ENCODE measurements at places on chromosomes 4 and X.

GRCh38 chrX:49915361-49916222 lies 6.8 kb upstream of the CLCN5 start:
- no peak overlapping the region for H3K27ac ChIP-seq
- no peaks in the 10 kb centered on the region for H3K27me3 ChIP-seq
- no peaks in the 10 kb centered on the region for H3K4me1 ChIP-seq
- peak; percentile 51 for DNase-seq
- H3K36me3 ChIP-seq, result no peaks in the 10 kb centered on the region
- no peak overlapping the region for H3K4me3 ChIP-seq

GRCh38 chrX:129768586-129769466 lies 10.9 kb upstream of the SASH3 start:
- no peak overlapping the region for H3K4me3 ChIP-seq
- no peaks in the 10 kb centered on the region for H3K36me3 ChIP-seq
- no peaks in the 10 kb centered on the region for H3K4me1 ChIP-seq
- H3K27ac ChIP-seq, result no peak overlapping the region

- no peak overlapping the region for H3K27ac ChIP-seq
- no peak for DNase-seq
- no peak overlapping the region for H3K4me3 ChIP-seq
Measured at GRCh38 chrX:119687661-119688413, 5.1 kb downstream of the SEPTIN6 start.

- H3K4me1 ChIP-seq, result no peaks in the 10 kb centered on the region
- H3K27ac ChIP-seq, result no peak overlapping the region
- peak; percentile 70 for DNase-seq
- no peaks in the 10 kb centered on the region for H3K27me3 ChIP-seq
- no peak overlapping the region for H3K4me3 ChIP-seq
Measured at GRCh38 chr4:168812806-168813205, 197.2 kb downstream of the CBR4 start.

DNA sequence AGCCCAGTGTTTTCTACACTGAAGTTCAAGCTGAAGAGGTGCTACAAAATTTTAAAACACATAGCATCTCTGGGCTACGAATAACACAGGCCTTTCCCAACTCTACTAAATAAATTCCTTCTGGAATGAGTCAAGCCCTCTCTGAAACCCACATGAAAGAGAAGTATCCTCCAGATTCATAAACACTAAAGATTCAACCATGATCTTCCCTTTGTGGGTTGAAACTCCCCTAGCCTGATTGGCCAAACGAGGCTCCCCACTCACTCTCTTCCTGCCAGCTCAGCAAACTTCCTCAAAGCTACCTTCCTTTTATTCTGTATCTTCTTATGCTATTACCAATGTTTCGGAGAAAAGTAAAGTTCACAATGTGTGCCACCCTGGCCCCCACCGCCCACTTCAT lies 95.4 kb downstream of the NKX6-1 start:
- no peak for DNase-seq
- no peaks in the 10 kb centered on the region for H3K27me3 ChIP-seq
- no peaks in the 10 kb centered on the region for H3K4me1 ChIP-seq
- no peak overlapping the region for H3K4me3 ChIP-seq

GRCh38 chrX:101370888-101371504 lies 15.0 kb downstream of the BTK start:
- no peak overlapping the region for H3K4me3 ChIP-seq
- no peaks in the 10 kb centered on the region for H3K4me1 ChIP-seq
- H3K27me3 ChIP-seq, result no peaks in the 10 kb centered on the region
- no peaks in the 10 kb centered on the region for H3K36me3 ChIP-seq
- no peak overlapping the region for H3K27ac ChIP-seq
- no peak for DNase-seq

- no peaks in the 10 kb centered on the region for H3K4me1 ChIP-seq
- no peak overlapping the region for H3K27ac ChIP-seq
- H3K27me3 ChIP-seq, result peaks cover 60% of the 10 kb centered on the region
- DNase-seq, result no peak
- H3K36me3 ChIP-seq, result no peaks in the 10 kb centered on the region
- H3K4me3 ChIP-seq, result no peak overlapping the region
Measured at GRCh38 chr4:173502282-173502681, 27.7 kb downstream of the HAND2 start.

GRCh38 chrX:77009691-77010090 lies 437.5 kb upstream of the FGF16 start:
- no peak overlapping the region for H3K4me3 ChIP-seq
- no peaks in the 10 kb centered on the region for H3K27me3 ChIP-seq
- no peak overlapping the region for H3K27ac ChIP-seq
- no peaks in the 10 kb centered on the region for H3K36me3 ChIP-seq
- H3K4me1 ChIP-seq, result no peaks in the 10 kb centered on the region
- DNase-seq, result no peak

GRCh38 chr4:158819942-158820786 lies 51.3 kb downstream of the FNIP2 start:
- DNase-seq, result no peak
- no peaks in the 10 kb centered on the region for H3K27me3 ChIP-seq
- no peak overlapping the region for H3K27ac ChIP-seq
- peaks cover 6% of the 10 kb centered on the region for H3K4me1 ChIP-seq
- no peaks in the 10 kb centered on the region for H3K36me3 ChIP-seq

- H3K36me3 ChIP-seq, result no peaks in the 10 kb centered on the region
- no peak overlapping the region for H3K27ac ChIP-seq
- no peak overlapping the region for H3K4me3 ChIP-seq
Measured at GRCh38 chr4:41792166-41792565, 43.6 kb upstream of the PHOX2B start.

DNA sequence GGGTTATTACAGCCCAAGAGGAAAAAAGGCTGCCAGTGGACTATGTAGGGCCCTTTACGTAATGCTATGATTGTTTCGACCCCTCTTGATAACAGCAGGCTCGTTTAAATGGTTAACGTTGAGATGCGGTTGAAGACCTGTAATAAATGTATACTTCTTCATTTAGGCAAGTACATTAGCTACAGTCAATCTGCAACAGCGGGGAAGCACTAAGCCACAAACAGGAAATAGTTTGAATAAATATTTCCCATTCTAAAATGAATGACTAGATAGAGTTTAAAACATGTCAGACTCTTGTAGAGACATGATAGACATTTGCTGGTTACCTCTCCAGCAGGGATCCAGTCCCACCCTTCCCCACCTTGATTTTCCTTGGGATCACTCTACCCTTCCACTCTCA lies 38.1 kb upstream of the STIM2 start:
- no peak overlapping the region for H3K27ac ChIP-seq
- H3K36me3 ChIP-seq, result no peaks in the 10 kb centered on the region
- no peaks in the 10 kb centered on the region for H3K27me3 ChIP-seq
- no peak for DNase-seq
- peaks cover 4% of the 10 kb centered on the region for H3K4me1 ChIP-seq

DNA sequence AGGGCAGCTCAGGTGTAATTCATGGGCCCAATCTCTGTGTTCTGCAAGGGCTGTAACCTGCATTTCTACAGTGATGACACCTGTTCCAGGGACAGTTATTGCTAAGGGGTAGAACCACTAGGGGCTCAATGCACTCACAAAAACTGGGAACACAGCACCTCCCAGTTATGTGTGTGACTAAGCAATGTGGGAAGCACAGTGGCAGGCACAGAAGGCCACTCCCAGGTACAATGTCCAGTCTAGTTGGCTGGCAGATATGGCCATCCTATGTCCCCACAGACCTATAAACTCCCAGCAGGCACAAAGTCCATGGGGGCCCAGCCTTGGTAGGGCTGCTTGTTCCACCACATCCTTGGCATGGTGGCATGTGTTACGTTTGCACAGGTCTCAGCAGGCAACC lies 25.7 kb downstream of the CXCL13 start:
- no peaks in the 10 kb centered on the region for H3K36me3 ChIP-seq
- H3K27me3 ChIP-seq, result no peaks in the 10 kb centered on the region
- H3K4me1 ChIP-seq, result no peaks in the 10 kb centered on the region
- DNase-seq, result no peak
- no peak overlapping the region for H3K27ac ChIP-seq
- no peak overlapping the region for H3K4me3 ChIP-seq

DNA sequence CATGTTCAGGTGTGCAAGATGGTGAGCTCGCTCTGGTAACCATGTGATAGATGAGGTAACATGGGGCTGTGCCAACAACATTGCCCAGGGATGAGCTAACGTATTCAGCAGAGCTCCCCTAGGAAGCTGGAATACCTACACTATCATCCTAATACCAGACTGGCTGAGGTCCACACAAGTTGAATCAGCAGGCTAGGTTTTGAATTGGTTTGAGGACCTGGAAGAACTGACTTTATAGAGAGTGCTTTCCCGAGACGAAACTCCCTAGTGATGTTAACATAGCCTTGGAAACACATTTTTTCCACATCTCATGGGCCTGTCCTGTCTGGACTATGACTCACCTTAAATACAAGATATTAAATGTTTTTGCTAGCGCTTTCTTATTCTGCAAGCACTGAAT lies 56.7 kb downstream of the IGFBP7 start:
- H3K36me3 ChIP-seq, result no peaks in the 10 kb centered on the region
- no peak for DNase-seq
- no peaks in the 10 kb centered on the region for H3K27me3 ChIP-seq
- peaks cover 4% of the 10 kb centered on the region for H3K4me1 ChIP-seq
- H3K4me3 ChIP-seq, result no peak overlapping the region

DNA sequence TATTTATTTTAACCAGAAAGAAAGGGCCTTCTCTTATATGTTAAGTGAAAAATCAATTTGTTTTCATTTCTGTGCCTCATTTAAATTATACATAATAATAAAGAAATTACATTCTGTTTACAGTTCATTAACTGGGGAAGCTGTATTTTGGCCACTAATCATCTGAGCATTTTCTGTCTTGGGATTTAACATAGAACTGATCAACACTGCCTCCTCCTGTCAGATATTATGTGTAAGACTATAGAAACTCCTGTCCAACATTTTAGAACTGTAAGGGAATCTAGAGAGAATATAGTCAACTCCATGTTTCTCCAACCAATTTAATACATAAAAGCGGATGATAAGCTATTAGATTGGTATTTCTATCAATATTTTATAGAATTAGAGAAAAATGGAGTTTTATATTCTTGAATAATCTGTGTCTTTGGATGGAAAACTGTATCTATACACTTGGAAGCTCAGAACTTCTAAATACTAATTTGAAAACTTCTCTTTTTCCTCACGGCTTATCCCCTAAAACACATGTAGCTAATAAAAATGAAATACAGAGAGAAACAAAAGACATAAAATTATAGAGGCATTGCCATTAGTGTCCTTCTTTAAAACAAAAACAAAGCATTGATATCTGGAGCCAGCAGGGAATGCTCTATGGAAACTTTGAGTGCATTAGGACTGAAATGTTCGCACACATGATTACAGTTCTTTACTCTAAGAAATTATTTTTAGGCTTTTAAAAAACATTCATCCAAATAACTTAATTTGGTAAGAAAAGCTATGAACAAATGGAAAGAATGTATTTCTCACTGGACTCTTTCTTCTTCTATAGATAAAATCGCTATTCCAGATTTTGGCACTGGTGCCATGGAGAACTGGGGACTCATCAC lies 33.1 kb downstream of the ENPEP start:
- DNase-seq, result peak; percentile 25
- H3K4me1 ChIP-seq, result no peaks in the 10 kb centered on the region
- H3K27ac ChIP-seq, result no peak overlapping the region
- H3K27me3 ChIP-seq, result no peaks in the 10 kb centered on the region

- H3K36me3 ChIP-seq, result no peaks in the 10 kb centered on the region
- H3K4me3 ChIP-seq, result no peak overlapping the region
- no peak overlapping the region for H3K27ac ChIP-seq
- peak; percentile 30 for DNase-seq
- no peaks in the 10 kb centered on the region for H3K4me1 ChIP-seq
Measured at GRCh38 chr4:38213083-38213805, 253.0 kb downstream of the PTTG2 start.

DNA sequence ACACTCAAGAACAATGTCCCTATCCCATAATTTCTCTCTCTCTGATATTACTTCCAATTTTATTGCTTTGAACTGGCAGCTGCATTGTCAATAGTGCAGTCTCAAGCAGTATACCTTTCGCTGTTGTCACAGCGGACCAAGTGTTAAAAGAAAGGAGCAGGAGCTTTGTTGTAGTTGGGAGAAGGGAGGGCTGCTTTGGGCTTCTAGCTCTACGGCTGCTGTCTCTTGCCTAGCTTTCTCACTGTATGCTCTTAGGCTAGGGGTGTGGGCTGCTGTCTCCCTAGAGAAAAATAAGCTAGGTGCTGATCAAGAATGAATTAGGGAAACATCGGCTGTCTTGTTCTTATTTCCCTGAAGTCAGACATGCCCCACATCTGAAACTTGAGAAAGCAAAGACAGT lies 52.5 kb downstream of the TRPC5OS start:
- no peak overlapping the region for H3K27ac ChIP-seq
- no peaks in the 10 kb centered on the region for H3K4me1 ChIP-seq
- no peaks in the 10 kb centered on the region for H3K36me3 ChIP-seq
- H3K4me3 ChIP-seq, result no peak overlapping the region
- DNase-seq, result no peak

DNA sequence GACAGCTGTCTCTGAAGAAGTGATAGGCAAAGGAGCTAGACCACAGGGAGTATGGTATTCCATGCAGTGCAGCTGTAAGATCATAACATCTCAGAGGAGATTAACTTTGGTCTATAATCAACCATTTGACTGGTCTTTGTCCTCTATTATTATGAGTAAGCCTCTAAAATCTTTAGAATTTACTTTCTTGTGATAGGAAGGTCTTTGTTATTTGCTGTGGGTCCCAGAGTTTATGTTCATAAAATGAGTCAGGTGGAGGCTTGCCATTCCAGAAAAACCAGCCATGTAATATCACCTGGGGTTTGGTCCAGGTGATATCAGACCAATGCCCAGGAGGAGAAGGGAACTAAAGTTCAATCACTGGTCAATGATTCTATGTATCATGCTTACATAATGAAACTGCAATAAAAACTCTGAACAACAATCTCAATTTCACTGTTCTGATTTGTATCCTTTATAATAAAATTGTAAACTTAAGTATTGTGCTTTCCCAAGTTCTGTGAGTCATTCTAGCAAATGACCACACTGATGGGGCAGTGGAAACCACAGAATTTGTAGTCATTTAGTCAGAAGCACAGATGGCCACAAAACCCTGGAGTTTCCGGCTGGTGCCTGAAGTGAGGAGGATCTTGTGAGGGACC lies 239.6 kb upstream of the TRAM1L1 start:
- no peak overlapping the region for H3K4me3 ChIP-seq
- H3K36me3 ChIP-seq, result no peaks in the 10 kb centered on the region
- no peaks in the 10 kb centered on the region for H3K27me3 ChIP-seq
- DNase-seq, result no peak

DNA sequence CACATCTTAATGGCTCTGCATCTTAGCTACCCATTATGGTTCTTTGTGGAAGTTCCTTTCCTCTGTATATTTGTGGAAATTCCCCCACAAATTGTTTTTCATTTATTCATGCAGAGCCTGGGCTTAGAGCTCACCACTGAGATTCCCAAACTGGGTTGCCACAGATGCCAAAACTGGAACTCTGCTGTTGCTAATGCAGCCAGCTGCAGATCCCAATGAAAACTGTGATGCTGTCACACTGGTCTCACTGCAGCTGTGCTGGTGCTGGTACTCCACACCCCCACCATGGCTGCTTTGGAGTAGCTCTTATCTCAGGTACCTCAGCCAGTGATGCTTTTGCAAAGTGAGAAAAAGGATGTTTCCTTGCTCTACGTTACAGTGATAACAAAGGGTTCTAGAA lies 87.7 kb downstream of the DCK start:
- no peak overlapping the region for H3K27ac ChIP-seq
- H3K36me3 ChIP-seq, result no peaks in the 10 kb centered on the region
- H3K27me3 ChIP-seq, result no peaks in the 10 kb centered on the region
- H3K4me3 ChIP-seq, result no peak overlapping the region

Data from mesendoderm (in vitro differentiated cells).